ENCODE measurements at places on chromosomes 3 and 15.

DNA sequence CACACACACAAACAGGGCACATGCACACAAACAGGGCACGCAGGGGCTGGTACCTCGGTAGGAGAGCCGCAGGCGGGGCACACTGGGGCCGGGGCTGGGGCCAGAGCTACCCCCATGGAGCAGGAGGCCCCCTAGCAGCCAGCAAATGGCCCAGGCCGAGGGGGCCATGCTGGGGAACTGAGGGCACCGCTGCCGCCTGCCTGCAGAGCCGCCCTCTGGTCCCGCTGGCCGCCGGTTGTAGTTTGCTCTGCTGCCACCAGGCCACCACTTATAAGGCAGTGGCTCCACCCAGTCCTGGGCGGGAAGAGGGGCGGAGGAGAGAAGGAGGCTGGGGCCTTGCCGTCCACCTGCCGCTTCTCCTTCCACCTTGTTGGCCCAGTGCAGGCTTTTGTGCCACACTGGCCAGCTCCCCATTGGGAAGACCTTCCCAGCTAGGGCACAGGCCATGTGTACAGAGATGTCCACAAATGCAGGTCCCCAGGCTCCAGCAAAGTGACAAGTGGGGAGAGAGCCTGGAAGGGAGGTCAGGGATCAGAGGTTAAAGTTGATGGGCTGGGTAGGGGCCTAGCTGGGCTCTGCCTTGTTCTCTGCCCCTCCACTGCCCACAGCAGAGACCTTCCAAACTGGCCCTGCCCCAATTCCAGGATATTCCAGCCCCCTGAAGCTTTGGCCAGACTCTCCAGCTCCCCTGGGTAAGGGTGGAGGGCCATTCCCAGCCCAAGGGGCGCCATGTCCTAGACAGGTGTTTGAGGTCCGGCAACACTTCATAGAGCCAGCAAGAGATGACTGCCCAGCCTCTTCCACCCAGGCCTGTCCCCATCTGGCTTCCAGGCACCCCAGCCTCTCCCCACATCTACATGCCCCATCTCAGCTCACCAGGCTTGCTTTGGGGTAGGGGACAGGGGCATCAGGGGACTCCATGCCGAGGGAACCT lies at the start of gene SEMA3G:
SEMA3G (minus strand) TSS at position 244 of the 934 bp plus-strand sequence; CDS start at position 168, 76 bp downstream.
- peak; percentile 65 for DNase-seq

DNA sequence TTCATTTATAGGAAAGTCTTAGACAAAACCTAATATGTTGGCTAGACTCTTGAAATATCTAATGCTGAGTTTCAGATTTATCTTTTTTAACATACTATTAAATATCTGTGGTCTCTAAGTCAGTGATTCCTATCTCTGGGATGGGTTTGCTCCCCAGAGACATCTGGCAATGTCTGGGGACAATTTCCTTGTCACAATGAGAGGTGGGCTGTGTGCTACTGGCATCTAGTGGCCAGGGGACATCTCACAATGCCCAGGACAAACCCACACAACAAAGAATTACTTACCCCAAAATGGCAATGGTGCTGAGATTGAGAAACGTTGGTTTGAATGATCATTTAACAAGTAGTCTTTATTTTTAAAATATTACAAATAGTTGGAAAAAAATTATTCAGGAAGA lies 602.1 kb downstream of the MAGI1 start:
- no peak for DNase-seq

- DNase-seq: no peak
These were observed 20.1 kb downstream of the CCDC13 start for GRCh38 chr3:42752961-42753360.

- DNase-seq: no peak
These were observed 60.2 kb downstream of the ABTB1 start for GRCh38 chr3:127732879-127733350.

GRCh38 chr3:85592256-85592655 lies 633.5 kb downstream of the CADM2 start:
- DNase-seq: no peak

DNA sequence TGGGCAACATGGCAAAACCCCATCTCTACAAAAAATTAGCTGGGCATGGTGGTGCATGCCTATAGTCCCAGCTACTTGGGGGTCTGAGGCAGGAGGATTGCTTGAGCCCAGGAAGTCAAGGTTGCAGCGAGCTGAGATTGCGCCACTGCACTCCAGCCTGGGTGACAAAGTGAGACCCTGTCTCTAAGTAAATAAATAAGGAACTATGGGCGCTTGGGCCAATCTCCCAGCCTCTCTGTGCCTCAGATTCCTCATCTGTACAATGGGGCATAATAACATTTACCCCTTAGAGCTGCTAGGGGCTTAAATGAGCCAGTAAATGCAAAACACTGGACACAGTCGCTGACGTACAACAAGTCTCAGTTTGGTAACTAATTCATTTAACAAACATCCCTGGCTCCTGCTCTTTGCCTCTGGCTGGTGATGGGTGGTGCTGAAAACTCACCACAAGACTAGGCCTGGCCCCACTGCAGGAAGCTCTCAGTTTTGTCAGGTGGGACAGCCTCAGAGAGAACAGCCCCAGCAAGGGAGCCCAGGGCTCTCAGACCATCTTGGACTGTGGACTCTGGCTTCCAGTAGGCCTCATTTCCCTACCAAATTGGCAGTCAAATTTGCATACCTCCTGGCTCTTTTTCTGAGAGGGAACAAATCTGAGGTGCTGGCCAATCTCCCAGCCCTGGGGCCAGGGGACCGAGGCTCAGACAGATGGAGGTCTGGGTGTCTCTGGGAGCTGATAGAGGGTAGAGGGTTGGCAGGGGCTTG lies 6.4 kb upstream of the TBC1D2B start:
- DNase-seq: no peak

- DNase-seq: no peak
These were observed 188.8 kb downstream of the FEZF2 start for GRCh38 chr3:62184559-62184958.

DNA sequence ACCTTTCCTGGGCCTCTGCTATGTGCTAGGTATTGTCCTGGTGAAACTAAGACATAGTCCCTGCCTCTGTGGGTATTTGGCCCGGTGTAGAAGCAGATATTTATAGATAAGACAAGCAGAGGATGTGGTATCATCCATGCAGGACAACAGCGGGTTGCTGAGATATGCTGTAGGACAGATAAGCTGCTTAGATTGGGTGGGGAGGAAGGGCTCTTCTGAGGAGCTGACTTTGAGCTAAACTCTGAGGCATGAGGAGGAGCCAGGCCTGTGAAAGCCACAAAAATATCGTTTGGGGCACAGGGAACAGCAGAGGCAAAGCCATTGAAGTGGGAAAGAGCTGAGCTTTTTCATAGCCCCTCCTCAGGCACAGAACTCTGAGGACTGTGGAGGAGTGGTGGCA lies 492.5 kb upstream of the CFAP20DC start:
- DNase-seq: no peak

- DNase-seq: no peak
These were observed 130.0 kb upstream of the NANOGP8 start for GRCh38 chr15:35215093-35215492.

- no peak for DNase-seq
These were observed 60.1 kb upstream of the AP4E1 start for GRCh38 chr15:50848349-50848748.

DNA sequence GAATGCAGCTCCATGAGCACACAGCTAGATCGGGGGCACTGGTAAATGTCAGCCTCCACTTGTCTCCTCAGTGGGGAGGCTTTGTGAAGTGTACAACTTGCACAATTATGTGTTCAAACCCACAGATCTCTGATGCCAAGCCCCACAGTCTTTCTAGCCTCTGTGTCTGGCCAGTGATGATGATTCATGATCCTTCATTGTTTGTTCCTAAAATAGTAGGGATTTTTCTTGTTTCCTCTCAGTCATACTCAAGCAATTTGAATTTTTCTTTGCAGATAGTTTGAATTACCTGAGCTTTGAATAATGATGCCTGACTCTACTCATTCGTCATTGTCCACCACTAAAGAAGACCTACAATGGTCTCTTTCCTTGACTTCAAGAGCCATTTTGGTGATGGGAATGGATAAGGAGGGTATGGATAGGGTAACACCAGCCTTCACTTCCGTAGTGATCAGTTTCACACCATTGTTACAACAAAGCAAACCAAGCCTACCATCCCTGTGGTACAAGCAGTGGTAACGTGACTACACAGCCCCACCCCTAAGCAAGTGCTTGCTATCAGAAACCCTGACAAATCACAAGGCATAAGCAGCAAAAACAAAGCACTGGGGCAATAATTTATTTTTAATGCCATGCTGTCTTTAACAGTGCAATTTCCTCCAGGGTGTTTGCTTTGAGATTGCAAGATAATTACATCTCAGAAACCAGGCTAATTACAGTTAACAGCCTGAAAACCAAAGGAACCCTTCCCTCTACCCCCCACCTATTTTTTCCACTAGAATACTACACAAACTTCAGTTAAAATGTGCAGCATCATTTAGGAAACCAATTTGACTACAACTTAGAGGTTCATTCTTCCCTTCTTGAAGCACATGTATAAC lies 114.1 kb upstream of the PPP2R3A start:
- DNase-seq: no peak

- DNase-seq: no peak
These were observed 60.1 kb upstream of the GALNT15 start for GRCh38 chr3:16114429-16114828.

GRCh38 chr15:68500363-68501258 lies 68.6 kb upstream of the ITGA11 start:
- DNase-seq: no peak

GRCh38 chr15:52349052-52349700 lies 53.6 kb upstream of the MYO5C start:
- no peak for DNase-seq

- no peak for DNase-seq
These were observed 848 bp downstream of the SYNM start for GRCh38 chr15:99105514-99106341.

GRCh38 chr3:171506743-171507319 lies 46.6 kb upstream of the TNIK start:
- no peak for DNase-seq

GRCh38 chr3:182331341-182331740 lies 462.0 kb upstream of the ATP11B start:
- DNase-seq: no peak

DNA sequence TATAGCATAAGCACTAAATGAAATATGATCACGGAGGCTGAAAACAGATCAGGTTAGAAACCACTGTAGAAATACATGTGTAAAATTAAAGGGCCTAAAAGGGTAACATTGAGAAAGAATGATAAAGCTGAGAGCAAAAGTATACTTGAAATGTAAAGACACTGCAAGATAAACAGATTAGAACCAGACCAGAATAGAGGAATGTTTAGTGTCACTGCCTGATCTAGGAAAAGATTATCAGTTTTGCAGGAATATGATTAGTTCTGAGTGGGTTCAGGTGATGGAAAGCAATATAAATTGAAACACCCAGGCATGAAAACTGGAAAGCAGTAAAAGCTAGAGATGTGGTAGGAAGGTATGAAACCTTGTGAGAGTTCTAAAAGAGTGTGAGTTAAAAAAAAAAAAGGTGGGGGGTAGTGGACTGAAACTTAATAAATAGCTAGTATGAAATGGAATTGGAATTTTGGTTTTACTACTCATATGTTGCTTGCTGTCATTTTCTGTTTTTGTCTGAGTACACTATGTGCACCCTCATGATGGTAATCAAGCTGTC lies 16.0 kb upstream of the C3orf38 start:
- DNase-seq: no peak

DNA sequence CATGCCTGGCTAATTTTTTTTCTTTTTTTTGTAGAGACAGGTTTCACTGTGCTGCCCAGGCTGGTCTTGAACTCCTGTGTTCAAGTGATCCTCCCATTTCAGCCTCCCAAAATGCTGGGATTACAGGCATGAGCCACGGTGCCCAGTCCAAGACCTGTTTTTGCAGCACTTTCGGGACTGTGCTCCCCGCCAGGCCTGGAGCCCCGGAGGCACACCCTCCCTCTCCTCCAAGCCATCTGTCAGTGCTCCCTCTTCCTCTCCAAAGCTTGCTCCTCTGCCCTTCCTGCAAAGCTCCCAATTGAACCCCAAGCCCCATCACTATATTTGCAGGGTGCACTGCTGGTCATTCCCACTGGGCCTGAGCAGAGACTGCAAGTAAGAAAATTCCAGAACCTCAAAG lies 98.1 kb downstream of the CORO2B start:
- no peak for DNase-seq

Data from activated gamma-delta T cell treated with anti-CD3 and anti-CD28 coated beads, Interleukin-2, amount 50 U/mL, for 16 hours (primary cell).